ENCODE measurements at places on chromosomes 4 and X.

- DNase-seq: no peak
These were observed 169.7 kb downstream of the THOC2 start for GRCh38 chrX:123563167-123563566.

DNA sequence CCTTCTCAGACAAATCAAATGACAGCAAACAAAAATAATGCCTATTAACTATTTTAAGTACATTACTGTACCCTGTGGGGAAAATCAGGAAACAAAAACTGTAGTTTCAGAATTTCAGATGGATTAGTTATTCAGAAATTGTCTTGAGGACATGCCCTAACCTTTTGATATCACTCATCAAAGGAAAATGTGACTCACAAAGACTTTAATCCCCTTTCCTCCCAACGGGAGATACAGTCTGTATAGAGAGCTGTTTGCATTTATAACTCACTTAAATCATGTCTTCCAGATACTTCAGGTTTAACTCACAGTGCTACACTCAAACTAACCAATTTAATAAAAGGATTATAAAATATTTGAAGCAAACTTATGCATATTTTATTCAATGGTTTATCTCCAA is 304.0 kb downstream of the MAPK10 start:
- no peak for DNase-seq

DNA sequence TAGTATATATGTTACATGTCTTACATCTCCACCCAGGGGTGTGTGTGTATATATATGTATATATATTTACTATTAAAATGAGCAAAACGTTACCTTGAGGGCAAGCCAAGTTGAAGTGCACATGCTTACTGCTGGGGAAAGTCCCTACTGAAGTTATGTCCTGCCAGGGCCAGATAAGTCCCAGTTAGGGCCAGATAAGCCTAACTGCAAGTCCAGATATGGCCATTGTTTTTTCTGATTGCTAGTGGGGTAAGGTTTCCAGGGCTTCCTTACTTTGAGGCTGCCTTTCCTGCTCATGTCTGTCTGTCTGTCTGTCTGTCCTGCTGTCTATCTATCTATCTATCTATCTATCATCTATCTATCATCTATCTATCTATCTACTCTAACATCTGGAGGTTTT is 19.3 kb upstream of the ZNF81 start:
- DNase-seq: no peak

DNA sequence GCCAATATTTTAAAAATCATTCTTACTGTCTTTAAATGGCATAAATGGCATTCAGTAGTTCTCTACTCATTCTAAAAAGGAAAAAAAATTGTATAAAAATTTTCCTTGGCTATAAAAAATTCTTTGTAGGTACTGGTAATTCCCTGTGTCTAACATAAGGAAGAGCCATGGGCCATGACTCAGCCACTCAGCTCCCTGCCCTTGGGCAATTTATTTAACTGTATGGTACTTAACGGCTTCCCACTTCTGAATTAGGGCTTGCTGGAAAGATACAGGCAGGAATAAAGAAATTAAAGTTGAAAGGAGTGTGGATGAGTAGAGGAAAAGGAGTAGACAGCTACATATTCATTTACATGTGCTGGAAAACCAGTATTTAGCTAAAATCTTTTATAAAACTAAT is 30.6 kb downstream of the ABHD18 start:
- DNase-seq: no peak
